ENCODE measurements at places on chromosomes 2 and 18.

GRCh38 chr2:24809316-24810007 is 16.2 kb downstream of the CENPO start:
- DNase-seq, result no peak

- DNase-seq, result no peak
These were observed 27.4 kb downstream of the ADAM17 start for GRCh38 chr2:9527995-9528787.

DNA sequence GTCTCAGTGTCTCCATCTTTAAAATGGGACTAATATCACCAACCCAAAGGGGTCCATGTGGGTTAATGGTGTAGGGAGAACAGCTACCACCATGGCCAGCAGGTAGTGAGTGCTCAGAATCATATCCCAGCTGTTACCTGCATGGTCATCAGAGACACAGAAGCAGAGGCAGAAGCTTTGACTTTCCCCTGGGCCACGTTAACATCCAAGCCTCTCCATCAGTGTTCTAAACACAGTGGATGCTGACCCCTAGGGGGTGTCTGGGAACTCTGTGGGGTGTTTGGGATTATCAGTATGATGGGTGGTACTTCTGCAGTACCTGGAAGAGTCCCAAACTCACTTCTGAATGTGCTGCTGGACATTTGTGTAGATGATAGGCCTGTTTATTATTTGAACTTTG is 93.6 kb downstream of the GYPC start:
- no peak for DNase-seq

GRCh38 chr2:129252781-129253460 is 726.5 kb upstream of the RAB6C start:
- DNase-seq, result no peak

- DNase-seq, result no peak
These were observed 12.1 kb downstream of the PSD4 start for GRCh38 chr2:113185664-113186432.

- no peak for DNase-seq
These were observed 231.9 kb downstream of the RND3 start for GRCh38 chr2:150255528-150255927.

All from GDM1 (cell line).